ENCODE measurements at places on chromosomes 2 and 18. TPM values are rescaled to one million over a fixed set of nuclear protein-coding genes. Genes with fewer than 3 reads are reported as not detected.

SF3B6 gene
- total RNA-seq: 95.6 TPM

PTPRN gene
- total RNA-seq: 8.8 TPM

ALPG gene
- total RNA-seq: not detected

GAL3ST2 gene
- not detected for total RNA-seq

CCDC141 gene
- 8.6 TPM for total RNA-seq

DNAJC5G gene
- not detected for total RNA-seq

DNA sequence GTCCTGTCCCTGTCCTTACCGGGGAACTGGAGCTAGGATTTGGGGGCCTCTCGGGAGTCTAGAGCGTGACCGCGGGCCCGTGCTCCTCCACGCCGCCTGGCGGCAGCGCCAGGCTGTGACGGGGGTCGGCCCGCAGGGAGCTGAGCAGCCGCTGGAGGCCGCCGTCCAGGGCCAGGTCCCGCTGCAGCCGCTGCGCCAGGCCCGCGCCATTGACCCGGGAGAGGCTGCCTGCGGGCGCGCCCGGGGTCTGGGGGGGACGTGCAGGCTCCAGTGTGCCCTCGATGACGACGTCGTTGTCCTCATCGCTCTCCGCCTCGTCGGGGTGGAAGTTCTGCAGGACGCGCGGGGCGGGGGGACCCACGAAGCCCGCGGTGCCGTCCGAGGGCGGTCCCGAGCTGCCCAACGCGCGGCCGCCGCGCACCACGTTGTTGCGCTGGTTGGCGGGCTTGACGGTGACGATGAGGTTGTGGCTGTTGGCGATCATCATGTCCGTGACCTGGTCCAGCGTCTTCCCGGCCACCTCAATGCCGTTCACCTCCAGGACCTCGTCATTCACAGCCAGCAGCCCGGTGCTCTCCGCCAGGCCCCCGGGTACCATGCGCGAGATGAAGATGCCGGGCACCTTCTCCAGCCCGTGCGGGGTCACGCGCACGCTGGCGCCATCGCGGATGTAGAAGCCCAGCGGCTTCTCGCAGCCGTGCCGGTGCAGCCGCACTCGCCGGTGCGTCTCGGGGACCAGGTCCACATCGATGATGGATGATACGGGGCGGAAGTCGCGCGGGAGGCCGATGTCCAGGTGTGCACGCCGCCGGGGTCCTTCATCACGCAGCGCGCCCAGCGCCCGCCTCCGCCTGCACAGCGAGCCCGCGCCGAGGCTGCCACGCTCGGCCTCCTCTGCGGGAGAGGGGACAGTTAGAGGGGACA, 50.9 kb downstream of the ADNP2 start:
- DNase-seq: no peak

GRCh38 chr18:3179430-3180089, 40.2 kb downstream of the MYOM1 start:
- DNase-seq: no peak

DNA sequence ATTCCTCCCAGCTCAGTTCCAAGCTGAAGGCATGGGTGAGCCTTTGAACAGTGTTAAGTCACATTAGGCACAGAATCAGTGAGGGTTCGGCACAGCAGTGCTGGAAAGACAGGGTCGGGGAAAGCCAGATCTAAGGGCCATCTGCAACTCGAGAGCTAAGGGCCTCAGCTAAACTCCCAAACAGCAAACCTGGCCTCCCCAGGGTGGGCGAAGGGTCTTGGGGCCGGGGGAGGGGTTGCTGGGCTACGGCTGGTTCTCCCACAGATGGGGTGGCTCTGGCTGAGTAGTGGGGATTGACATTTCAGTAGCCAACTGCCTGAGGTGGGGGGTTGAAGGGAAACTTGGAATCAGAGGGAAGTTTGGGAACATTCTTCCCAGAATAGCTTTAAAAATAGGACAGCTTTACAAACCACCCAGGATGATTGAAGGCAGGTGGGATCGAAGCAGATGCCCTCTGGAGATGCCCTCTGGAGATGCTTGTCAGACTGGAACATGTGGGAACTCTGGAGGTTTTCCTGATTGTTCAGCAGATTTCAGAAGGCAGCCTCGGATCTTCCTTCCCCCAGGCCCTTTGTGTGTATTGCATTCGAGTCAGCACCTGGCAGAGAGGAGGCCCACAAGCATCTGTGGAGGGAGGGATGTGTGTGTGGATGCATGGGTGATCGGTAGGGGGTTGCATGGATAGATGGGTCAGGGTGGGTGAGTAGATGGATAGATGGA, 156.4 kb downstream of the SMAD7 start:
- DNase-seq: peak; percentile 38

- no peak for DNase-seq
Observed at GRCh38 chr18:63906056-63906455, 1.7 kb upstream of the SERPINB10 start.

- DNase-seq: no peak
Observed at GRCh38 chr2:102336502-102336945, 19.1 kb upstream of the IL18R1 start.

DNA sequence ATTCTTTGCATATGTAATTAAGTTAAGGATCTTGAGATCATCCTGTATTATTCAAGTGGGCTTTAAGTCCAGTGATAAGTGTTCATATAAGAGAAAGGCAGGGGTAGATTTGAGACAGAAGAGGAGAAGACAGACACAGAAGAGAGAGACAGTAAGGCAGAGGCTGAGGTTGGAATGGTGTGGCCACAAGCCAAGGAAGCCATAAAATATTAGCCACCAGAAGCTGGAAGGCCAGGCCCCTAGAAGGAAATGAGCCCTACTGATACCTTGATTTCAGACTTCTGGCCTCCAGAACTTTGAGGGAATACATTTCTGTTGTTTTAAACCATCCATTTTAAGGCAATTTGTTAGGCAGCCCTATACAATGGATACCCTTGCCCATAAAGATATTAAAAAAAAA, 66.9 kb upstream of the DLX2 start:
- DNase-seq: no peak

DNA sequence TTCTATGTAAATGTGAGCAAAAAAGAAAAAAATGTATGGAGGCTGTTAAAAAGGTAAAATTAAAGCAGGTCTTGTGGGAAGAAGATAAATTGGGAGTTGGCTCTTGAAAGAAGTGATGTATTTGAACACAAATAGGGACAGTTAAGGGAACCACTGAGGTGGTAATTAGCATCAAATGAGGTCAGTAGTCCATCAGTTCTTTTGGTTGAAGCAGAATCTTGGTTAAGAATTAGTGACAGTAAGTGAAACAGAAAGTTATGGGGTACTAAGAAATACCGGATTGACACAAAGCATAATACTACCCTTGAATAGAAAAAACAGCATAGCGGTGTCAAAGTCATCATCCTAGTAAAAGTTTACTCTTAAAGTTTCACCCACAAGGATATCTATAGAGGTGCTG, 352.6 kb upstream of the VRK2 start:
- DNase-seq: no peak

- no peak for DNase-seq
Observed at GRCh38 chr2:69604836-69605235, 38.7 kb downstream of the AAK1 start.

GRCh38 chr2:224598678-224599077, 13.5 kb upstream of the CUL3 start:
- DNase-seq: no peak

DNA sequence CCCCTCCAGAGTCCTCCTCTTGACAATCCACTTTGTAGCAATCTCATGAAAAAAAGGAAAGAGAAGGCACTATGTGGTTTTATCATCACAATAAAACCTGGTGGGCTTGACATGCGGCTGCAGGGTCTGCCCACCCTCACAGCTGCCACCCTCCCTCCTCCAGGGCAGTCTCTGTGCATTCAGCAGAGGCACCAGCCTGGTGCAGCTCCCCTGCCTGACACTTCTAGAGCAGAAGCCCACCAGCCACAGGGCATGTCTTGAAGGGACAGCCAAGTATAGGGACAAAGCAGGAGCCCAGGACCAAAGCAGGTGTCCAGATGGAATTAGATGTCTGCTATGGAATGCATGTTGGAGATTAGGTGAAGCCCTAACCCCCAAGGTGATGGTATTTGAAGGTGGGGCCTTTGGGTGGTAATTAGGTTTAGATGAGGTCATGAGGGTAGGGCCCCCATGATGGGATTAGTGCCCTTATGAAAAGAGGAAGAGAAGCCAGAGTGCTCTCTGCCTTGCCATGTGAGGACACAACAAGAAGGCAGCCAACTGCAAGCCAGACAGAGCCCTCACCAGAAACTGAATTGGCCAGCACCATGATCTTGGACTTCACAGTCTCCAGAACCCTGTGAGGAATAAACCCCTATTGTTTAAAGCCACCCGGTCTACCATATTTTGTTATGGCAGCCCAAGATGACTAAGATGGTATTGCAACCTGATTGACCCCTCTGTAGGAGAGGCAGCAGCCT, 86.9 kb downstream of the MCFD2 start:
- DNase-seq: no peak

GRCh38 chr2:36394804-36395203, 39.2 kb downstream of the CRIM1 start:
- DNase-seq: no peak

GRCh38 chr2:208671284-208671683, 264.7 kb downstream of the PTH2R start:
- DNase-seq: no peak

- DNase-seq: no peak
Observed at GRCh38 chr2:129469389-129469788, 510.1 kb upstream of the RAB6C start.

GRCh38 chr18:8662560-8663255, 42.6 kb upstream of the MTCL1 start:
- no peak for DNase-seq

DNA sequence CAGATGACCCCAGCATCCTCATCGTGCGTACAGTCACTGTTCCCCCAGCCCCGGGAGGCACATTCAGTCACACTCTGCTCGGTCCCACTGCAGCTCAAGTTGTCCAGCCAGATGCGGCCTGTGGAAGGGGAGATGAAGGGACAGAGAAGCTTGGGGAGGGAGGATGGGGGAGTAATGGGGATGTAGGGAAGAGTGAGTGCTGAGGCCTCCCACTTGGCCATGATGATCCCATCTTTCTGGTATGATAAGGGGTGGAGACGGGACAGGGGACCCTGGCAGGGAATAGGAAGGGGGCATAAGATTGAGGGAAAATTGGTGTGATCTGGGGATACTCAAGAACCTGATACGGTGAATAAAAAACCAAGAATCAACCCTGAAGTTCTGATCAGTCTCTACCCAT, 3.5 kb downstream of the LOXL3 start:
- no peak for DNase-seq

GRCh38 chr2:101704046-101704466, 6.5 kb downstream of the MAP4K4 start:
- peak; percentile 82 for DNase-seq

- DNase-seq: no peak
Observed at GRCh38 chr2:194104687-194105086, 1552.3 kb upstream of the SLC39A10 start.

GRCh38 chr2:27262379-27263286, at the start of gene SLC30A3:
Gene SLC30A3 (minus strand): TSS chr2:27263047. CDS start chr2:27262906, 141 bp downstream.
- peak; percentile 71 for DNase-seq

DNA sequence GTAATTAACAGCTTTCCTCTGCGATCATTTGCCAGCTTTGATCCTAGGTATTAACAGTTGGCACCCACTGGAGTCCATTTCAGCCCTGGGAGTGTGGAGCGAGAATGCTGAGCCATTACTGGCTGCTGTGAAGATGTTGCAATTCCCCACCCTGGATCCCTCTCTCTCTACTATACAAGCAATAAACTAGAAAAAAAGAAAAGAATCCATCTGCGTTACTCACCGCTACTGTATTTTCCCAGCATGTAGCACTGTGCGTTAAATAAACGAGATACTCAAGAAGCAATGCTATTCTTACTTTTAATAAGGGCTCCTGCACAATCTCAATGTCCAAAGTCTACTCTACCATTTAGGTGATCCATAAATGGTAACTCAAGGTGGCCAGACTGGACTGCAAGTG, 8.5 kb downstream of the RTTN start:
- no peak for DNase-seq

- no peak for DNase-seq
Observed at GRCh38 chr2:207284556-207285472, 119.1 kb upstream of the KLF7 start.

GRCh38 chr2:2686222-2686621, 355.1 kb upstream of the MYT1L start:
- no peak for DNase-seq

DNA sequence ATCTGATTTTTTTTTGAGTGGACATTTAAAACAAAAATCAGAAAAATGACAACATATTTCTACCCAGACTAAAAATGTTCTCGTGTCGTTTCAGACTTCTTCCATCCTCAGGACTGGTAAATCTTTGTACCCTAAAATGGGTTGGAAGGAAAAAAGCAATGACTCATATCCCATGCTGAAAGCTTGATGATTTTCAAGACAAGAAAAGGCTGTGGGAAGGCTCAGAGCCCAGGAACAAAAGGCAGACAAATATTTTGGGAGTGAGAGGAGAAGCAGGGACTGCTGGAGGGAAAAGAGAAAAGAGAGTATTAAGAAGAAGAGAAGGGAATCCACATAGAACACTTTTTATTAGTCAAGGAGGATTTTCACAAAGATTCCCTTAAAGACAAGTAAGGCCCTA, 77.1 kb upstream of the CTAGE1 start:
- DNase-seq: no peak

DNA sequence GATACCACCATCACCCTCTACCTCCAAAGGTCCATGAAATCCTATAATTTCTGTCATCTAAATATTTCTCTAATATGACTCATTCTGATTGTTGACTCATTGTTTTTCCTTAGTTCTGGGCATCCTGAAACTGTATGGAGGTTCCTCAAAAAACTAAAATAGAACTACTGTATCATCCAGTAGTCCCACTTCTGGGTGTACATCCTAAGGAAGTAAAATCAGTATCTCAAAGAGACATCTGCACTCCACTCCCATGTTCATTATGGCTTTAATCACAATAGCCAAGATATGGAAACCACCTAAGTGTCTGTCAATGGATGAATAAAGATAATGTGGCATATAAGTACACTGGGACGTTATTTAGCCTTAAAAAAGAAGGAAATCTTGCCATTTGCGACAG, 125.8 kb upstream of the MYO3B start:
- DNase-seq: no peak
